ENCODE measurements at places on chromosomes 16 and 17.

DNA sequence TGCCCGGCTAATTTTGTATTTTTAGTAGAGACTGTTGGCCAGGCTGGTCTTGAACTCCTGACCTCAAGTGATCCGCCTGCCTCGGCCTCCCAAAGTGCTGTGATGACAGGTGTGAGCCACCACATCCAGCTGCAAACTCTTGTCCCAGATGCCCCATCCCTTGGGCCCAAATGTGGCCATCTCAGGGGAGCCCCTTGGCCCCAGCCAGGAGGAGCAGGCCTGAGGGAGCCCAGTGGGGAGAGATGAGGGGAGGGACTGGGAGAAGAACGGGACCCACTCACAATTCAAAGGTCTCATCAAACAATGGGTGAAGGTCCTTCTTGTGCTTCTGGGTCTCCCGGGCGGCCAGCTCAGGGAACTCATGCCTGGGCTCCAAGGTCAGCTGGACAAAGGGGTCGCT, 14.5 kb downstream of the UNC13D start:
- no peak for DNase-seq

- DNase-seq, result no peak
Observed at GRCh38 chr16:10984509-10984908, 40.1 kb downstream of the CLEC16A start.

- DNase-seq, result no peak
Observed at GRCh38 chr17:79412886-79413390, 197.9 kb downstream of the RBFOX3 start.

- DNase-seq, result no peak
Observed at GRCh38 chr16:72788269-72788809, 259.6 kb downstream of the ZFHX3 start.

- no peak for DNase-seq
Observed at GRCh38 chr17:55706808-55707773, 15.6 kb downstream of the TMEM100 start.

GRCh38 chr16:54689072-54689865, 241.4 kb upstream of the IRX5 start:
- no peak for DNase-seq

- DNase-seq, result no peak
Observed at GRCh38 chr17:57478478-57479250, 222.3 kb downstream of the MSI2 start.
